ENCODE measurements at places on chromosomes 1 and 21.
A peak's percentile ranks its signal among the peaks of the same experiment; 100 is the strongest.

GRCh38 chr1:110433803-110434202 lies 17.1 kb upstream of the PROK1 start:
- DNase-seq = no peak

GRCh38 chr1:202069662-202070061 lies 53.1 kb upstream of the GPR37L1 start:
- DNase-seq = no peak

DNA sequence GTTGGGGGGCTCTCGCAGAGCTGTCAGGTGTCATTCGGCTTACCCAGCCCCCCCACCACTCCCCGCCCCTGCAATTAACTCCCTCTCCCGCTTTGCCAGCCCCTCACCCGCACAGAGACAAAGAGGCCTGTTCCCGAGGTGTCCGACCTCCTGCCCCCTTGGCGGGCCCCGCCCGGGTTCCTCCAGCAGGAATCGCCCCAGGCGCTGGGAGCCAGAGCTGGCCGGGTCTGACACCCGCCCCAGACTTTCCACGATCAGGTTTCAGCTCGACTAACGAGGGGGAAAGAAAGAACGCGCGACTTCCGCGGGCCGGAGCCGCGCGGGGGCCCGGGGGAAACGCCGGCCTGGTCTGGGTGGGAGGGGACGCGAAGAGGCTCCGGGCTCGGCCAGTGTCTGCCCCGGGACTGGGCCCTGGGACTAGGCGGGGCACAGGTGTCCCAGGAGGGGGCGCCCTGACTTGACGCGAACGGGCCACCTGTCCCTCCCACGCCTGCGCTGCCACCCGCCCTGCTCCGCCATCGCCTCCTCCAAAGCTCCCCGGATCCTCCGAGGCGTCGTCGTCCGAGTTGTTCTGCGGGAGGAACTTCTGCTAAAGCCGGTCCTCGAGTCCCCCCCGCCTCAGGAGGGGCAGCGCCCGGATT lies 36.4 kb upstream of the HHAT start:
- DNase-seq = peak; percentile 21

GRCh38 chr1:53968125-53968513 lies 22.0 kb downstream of the LRRC42 start:
- DNase-seq = no peak

DNA sequence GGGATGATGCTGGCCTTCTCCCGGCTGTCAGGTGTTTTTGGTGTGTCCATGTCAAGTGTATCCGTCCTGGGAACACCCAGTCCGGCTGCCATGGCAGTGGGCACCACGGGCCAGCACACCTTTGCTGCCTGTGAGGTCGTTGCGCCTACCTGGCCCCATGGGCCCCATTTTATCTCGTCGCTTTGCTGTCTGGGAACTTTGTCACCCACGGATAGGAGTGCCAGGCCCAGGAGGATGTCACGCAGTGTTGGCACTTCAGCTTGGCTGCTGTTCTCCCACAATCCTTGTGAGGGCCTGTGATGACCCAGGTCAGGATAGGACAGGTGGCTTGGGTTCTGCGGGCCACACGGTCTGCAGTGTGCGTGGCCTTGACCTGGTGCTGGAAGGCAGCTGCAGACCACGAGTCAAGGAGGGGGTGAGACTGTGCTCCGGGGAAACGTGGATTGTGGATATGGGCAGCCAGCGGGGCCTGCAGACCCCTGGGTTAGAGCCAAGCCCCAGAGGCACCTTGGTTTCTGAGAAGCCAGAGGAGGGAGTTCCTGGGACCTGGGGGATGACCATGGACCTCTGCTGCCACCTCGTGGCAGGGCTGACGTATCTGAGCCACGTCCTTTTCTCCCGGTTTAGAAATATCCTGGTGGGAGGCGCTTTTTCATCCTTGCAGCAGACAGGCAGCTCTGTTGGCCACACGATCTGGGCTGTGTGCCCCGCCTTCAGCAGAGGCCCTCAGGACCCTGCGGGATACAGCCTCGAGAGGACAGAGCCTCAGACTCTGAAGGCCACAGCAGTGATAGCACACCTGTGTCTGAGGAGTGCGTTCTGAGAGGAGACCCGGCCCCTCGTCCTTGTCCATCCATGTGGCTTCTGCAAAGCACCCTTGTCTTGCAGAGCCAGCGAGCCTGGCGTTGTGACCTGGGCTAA lies 161.1 kb upstream of the COL6A1 start:
- peak; percentile 73 for DNase-seq

DNA sequence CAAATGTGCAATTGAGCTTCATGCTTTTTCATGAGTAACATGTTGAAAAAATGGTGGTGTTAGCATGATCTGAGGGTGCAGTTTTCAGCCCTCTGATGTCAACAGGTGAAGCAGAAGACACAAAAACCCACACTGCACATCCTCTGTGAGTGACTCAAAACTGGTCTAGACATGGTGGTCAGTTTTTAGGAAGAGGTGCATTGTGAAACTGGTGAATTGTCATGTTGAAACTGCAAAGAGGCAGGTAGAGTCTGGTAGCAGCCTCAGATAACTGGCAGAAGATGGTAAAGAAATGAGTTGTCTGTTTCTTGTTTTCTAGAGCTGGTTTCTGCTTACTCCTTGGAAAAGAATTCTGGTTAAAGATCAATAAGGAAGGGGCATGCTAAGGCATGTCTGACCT lies 97.3 kb upstream of the HMCN1 start:
- no peak for DNase-seq

DNA sequence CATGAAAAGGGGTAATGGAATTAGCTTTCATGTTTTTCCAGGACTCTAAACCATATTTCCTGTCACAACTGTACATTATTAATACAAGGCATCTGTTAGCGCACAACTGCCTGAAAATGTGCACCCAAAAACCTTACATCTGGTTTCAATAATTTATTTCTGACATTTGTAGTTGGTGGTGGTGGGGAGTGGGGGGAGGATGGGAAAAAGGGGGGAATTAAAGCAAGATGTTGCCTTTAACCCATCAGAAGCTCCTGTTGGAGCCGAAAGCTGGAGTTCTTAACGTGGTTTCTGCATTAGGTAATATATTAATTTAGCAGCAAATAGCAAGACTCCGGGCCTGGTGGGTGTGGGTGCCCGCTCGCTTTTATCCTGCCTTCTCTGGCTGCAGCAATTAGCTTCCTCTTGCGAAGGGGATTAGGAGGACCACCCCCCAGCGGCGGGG lies 36.9 kb upstream of the HHAT start:
- no peak for DNase-seq

- DNase-seq = peak; percentile 67
Measured at GRCh38 chr21:42234464-42235241, 15.7 kb downstream of the ABCG1 start.

- DNase-seq = no peak
Measured at GRCh38 chr1:3609016-3609768, 2.1 kb downstream of the MEGF6 start.

DNA sequence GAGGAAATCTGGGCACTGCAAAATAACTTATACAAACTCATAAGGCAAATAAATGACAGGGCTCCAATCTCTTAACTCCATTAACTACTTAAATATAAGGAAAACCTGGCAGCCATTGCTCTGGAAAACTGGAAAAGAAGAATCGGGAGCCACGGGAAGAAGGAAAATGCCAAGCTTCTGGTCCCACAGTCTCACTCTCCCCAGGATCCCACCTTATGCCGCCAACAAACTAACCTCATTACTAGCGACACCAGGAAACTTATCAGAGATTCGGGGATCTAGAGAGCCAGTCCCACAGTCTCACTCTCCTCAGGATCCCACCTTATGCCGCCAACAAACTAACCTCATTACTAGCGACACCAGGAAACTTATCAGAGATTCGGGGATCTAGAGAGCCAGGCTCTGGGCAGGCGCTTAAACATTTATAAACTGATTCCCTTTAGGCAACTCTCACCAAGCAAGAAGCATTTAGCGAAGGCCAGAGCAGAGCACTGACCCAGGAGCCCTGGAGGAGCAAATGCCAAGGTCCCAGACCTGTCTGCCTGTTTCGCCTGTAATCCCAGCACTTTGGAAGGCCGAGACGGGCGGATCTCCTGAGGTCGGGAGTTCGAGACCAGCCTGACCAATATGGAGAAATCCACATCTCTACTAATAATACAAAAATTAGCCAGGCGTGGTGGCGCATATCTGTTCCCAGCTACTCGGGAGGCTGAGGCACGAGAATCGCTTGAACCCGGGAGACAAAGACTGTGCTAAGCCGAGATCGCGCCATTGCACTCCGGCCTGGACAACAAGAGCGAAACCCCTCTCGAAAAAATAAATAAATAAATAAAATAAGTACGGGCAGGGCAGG lies 720 bp downstream of the PSMB2 start:
- DNase-seq = no peak

DNA sequence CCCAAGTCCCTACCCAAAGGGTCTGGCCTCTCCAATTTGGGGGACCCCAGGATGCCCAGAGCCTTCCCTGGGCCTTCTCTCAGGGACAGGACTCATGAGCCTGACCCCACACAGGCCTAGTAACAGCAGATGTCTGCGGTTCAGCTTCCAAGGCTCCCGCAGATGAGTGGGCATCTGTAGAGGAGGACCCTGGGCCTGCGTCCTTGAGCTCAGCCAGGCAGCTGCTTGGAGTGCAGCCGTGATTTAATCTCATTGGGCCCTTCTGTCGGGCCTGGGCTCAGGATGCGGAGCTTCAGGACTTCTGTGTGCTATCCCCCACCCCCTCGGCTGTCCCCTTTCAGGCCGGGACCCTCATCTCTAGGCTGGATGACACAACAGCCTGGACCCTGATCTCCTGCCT lies 35.4 kb downstream of the IGSF21 start:
- no peak for DNase-seq

- DNase-seq = no peak
Measured at GRCh38 chr1:1334835-1335234, 3.8 kb downstream of the TAS1R3 start.

DNA sequence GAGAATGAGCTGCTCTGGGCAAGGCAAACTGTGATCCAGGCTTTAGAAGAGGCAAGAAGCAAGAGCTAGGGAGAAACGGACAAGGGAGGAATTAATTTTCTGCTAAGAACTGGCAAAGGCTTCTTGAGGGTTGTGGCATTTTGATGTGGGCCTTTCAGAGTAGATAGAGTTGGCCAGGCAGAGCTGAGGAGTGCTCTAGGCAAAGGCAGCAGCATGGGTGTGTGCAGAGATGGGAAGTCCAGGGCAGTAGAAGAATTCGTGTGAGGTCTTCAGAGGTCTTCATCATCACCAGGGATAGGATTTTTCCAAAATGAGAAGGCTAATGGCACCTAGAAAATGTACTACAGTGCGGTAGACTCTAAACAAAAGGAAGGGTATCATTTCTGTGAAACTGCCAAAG lies 237.8 kb downstream of the LTN1 start:
- DNase-seq = no peak

DNA sequence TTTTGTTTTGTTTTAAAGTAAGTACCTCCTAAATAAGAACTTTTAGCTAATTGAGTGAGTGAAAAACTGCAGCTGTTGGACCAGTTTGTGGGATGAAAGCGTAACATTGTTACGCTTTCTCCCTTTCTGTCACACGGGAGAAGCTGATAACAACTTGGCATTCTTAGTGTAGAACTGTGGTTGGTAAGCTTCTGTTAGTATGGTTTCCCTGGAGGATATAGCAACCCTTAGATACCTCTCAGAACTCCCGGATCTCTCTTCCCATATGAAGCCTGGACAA lies 98.2 kb downstream of the CACHD1 start:
- no peak for DNase-seq

All from activated T-cell treated with anti-CD3 and anti-CD28 coated beads for 24 hours (primary cell).